Natural killer cell treated with Interleukin-12 subunit alpha and Interleukin-12 subunit beta and Interleukin-15 and Interleukin-18, amount 100 ng/mL, for 72 hours (primary cell): ENCODE measurements at places on chromosomes 11 and 22.
A peak's percentile ranks its signal among the peaks of the same experiment; 100 is the strongest.

GRCh38 chr11:124625504-124626168 lies 3.0 kb downstream of the TBRG1 start:
- no peak for DNase-seq

- DNase-seq, result no peak
These were observed 58.5 kb downstream of the SMCO4 start for GRCh38 chr11:93484716-93485115.

- DNase-seq, result no peak
These were observed 555.2 kb downstream of the SOX6 start for GRCh38 chr11:15801126-15801525.

- DNase-seq, result peak; percentile 97
These were observed 609 bp upstream of the ATF4 start for GRCh38 chr22:39519681-39520225.

DNA sequence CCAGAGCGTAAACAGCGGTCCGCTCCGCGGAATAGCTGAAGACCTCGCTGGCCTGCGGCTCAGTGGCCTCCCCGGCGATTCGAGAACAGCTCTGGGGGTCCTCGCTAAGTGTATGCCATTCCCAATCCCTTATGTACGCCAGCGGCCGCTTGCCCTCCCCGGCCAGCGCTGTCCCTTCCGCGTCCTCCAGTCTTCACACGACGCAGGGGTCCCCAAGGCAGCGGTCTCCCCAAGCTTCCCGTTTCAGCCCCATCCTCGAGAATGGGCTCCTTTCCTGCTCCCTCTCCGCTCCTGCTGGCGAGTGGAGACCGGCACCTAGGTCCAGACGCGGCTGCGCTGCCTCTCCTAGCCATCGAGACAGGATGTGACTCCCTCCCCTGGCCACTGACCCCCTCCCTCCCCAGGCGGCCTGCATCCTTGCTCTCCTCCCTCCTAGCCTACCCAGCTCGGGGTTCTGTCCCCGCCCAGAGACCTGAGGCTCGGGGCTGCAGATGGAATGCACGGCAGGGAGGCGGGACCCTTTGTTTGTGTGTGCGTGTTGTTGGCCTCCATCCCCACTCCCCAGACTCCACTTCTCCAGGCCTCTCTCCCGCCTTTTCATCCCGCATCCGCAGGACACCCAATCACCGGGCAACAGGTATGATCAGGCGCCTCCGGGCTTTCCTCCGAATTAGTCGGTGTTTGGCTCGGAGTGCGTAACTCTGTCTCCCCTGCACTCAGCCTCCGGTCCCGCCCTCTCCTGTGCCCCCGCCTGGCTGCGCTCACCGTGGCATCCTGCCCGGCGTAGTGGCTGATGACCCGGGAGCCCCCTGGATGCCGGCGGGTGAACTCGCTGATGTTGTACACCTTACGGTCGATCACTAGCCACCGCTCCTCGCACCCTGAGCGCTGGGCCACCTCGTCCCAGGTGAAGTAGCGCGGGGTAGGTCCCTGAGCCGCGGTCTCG lies 740 bp downstream of the FADS1 start:
- DNase-seq, result peak; percentile 72

DNA sequence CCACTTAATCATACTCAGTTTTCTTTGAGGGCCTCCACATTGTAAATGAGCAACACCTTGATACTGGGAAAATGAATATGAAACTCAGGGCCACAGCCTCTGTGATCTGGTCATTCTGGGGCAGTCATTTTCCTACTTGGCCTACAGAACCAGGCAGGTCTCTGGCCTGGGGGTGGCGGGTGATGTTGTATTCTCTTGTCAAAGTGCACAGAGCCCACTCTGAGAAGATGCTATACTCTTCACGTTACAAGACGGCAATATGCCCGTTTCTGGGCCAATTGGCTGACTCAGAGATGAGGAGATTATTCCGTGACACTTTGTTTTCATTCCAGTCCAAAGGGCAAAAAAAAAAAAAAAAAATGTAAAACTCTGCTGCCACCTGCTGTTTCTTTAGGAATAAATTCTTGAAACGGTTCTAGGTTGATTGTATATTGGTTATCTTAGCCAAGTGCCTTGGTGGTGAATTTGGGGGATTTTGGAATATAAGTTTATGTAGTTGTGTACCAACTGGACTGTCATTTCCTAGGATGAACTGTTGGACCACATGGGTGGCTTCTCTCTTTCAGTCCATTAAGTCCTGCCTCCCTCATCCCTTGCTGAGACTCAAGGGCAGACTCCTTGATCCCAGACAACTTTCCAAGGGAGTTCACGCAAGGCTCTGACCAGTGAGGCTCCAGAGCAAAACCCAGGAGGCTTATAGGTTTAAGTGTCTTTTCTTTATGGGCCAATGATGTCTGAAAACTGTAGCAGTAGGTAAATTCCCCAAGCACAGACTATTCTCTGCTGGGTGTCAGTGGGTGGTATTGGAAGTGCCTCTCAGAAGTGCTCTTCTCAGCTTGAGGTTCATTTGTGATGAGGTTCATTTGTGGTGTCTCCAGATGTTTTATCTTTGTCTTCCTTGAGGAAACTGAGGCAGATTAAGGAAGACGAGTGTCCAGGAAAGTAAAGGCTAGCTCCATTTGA lies 18.2 kb downstream of the ADM start:
- DNase-seq, result no peak

- DNase-seq, result no peak
These were observed 31.9 kb upstream of the UPB1 start for GRCh38 chr22:24463071-24463760.

DNA sequence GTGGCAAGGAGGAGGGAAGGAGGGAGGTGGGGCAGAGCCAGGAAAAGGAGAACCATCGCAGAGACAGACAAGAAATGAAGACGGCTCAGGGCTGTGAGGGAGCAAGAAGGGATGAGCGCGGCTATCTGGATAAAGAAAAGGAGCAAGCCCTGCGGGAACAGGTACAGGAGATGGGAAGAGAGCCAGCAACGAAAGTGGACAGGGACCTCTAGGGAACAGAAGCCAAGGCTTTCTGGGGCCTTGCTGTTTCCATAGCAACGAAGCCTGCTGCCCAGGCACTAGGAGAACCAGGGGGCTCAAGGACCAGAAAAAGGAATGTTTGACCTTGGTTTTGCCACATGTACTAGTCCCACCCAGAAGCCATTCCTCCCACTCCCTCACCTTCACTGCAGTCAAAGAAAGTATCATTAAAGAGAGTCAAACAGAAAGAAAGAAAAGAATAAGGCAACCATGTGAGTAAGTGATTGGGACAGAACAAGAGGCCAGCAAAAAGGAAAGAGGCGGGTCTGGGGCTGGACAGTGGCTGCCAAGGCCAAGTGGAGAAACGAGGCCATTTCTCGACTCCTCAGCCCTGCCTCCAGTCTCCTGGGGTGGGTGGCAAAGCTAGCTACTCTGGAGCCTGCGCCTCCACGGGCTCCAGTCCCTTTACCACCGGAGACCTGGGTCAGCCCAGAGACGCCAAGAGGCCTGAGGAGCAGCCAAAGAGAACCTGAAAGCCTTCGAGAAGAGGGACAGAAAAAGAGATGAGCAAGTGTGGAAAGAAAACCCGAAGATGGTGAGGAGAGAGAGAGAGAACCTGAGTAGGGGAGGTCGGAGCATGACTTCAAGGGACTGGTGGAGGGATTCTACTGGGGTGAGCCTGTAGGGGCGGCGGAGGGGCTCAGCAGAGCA lies 35.1 kb downstream of the NRXN2 start:
- DNase-seq, result no peak

- no peak for DNase-seq
These were observed 17.2 kb upstream of the BSX start for GRCh38 chr11:122998727-122999366.

DNA sequence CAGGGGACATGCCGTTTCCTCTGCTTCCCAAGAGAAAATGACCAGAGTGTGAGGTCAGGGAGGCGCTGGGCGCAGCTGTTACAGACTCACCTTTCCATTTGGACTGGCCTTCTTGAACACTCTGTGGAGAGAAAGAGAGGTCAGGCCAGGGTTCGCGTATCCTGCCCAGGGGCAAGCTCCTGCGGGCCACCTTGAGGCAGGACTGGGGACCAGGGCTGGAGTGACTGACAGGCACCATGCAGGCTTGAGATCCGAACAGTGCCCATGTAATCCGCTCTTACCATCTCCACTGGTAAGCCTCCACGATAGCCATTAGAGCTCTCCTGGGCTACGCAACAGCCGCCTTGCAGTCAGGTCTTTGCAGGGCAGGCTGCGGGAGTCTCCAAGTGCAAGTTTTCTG lies 49.3 kb downstream of the TPBGL start:
- DNase-seq, result no peak

DNA sequence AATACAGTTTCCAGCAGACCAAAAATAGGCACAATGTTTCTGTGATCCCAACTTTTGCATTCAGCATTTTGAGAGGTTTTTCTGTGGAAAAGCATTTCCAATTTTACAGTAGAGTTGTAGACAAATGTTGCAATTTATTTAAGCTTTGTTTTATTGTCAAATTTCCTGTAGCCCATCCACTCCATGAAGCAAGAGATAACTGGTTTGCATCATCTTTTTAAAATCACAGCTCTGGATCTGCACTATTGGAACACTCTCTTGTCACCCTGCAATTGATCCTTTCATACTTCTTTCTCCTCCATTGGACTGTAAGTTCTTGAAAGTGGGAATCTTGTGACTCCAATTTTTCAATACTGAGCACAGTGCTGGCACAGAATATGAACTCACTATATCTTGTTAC lies 86.0 kb downstream of the MAML2 start:
- no peak for DNase-seq

DNA sequence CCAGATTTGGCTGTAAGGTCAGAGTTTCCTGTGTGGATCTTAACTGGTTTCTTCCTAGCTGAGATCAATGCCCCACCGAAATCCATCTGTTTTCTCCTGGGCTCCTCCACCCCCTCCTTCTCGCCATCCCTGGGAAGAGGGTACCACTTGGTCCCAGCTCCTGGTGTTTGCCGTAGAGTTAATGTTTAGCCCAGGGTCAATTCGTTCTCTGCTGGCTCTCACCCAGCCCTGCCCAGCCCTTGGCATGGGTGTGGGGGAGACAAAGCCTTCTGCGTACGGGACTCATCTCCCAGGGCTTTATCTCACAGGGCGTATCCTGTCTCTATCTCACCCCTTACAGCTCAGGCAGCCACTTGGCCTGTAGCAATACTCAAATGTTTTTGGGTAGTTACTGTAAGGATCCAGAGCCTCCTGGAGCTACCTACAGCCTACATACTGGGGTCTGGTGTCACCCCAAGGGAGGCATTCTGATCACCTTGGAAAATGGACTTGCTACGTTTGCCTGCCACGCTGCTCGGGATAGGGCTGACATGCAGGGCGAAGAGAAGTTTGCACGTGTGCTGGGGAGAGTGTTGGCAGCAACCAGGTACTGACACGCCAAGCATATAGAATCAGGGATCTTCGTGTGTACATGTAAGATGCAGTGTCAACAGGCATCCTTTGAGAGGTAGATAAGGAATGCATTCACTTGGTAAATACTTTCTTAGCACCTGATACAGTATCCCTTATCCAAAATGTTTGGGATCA lies 66.1 kb downstream of the SCN3B start:
- DNase-seq, result peak; percentile 23

- DNase-seq, result no peak
These were observed 399.6 kb downstream of the TMEM135 start for GRCh38 chr11:87437133-87437843.

DNA sequence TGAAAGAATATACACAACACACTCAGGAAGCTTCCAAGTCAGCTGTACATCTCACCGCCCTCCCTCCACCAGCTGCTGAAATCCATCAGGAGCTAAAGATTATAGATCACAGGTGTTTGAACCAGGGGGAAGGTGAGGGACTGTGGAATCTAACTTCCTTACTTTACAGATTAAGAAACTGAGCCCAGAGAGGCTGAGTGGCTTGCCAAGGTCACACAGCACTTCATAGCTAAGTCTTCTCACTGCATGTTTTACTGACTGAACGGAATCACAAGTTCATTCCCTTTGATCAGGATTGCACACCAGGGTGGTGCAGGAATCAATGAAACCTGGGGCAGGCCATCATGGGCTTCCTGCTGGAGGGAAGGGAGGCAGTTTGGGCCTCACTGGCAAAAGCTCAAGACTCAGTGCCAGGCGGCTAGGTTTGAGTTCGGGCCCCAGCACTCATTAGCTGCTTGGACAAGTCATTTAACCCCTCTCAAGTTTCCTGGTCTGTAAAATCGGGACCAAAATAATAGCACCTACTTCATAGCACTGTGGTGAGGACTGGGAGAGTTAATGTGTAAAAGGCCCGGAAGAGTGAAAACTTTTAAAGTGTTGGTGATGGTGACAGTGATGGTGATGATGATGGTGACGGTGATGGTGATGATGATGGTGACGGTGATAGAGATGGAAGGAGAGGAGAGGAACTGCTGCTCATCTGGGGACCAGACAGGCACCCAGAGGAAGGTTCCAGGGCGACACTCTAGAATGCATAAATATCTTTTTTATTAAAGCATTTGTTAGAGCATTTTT lies 8.2 kb downstream of the CD5 start:
- DNase-seq, result peak; percentile 51

DNA sequence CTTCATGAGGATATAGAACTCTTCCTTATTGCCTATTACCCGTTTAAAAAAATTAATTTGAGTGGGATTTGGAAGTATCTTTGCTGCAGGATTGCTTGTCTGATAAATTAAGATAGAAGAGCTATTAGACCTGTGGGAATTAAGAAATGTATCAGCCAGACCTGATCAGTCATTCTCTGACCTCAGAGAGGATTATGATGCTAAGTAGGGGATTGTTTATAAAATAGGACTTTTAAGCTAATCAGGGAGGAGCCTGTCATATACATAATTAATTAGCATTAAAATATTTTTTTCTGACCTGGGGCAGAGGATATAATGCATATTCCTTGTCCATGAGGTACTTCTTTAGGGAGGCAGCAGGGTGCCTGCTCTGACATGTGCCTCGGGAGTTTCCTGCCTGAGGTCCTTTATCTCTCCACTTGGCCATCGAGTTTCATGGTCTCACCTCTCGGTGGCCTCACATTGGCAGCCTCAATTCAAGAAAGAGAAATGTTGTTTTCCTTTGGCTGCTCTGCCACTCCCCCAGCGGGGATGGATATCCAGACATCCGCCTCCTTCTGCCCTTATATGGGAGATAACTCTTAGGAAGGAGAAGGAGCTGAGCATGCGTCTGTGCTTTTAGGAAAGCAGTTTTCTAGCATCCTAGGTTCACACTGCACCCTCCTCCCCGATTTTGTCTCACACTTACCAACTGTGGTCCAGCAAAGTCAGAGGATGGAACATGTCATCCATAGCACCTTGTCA lies 41.1 kb downstream of the DIXDC1 start:
- no peak for DNase-seq

DNA sequence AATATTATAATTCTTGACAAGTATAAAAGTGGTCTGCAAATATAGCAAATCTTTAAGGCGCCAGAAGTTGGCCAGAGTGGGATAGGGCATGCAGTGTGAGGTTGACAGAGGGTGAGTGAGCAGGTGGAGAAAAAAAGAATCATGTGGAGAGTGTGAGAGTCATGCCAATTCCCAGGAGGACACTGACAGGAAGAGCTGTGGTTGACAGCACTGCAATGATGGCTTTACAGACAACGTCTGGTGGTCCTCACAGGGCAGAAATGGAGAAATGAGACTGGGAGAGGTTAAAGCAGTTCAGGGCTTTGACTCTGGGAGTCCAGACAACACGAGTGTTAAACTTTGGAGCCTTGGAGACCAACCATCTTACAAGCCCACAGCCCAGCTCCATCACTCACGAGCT lies 34.9 kb downstream of the SERPIND1 start:
- DNase-seq, result no peak

- no peak for DNase-seq
These were observed 944.6 kb downstream of the OPCML start for GRCh38 chr11:132587716-132588115.
